ENCODE measurements at places on chromosomes 16 and 17.

- no peak for DNase-seq
These were observed 142.9 kb downstream of the USP31 start for GRCh38 chr16:23006380-23006779.

DNA sequence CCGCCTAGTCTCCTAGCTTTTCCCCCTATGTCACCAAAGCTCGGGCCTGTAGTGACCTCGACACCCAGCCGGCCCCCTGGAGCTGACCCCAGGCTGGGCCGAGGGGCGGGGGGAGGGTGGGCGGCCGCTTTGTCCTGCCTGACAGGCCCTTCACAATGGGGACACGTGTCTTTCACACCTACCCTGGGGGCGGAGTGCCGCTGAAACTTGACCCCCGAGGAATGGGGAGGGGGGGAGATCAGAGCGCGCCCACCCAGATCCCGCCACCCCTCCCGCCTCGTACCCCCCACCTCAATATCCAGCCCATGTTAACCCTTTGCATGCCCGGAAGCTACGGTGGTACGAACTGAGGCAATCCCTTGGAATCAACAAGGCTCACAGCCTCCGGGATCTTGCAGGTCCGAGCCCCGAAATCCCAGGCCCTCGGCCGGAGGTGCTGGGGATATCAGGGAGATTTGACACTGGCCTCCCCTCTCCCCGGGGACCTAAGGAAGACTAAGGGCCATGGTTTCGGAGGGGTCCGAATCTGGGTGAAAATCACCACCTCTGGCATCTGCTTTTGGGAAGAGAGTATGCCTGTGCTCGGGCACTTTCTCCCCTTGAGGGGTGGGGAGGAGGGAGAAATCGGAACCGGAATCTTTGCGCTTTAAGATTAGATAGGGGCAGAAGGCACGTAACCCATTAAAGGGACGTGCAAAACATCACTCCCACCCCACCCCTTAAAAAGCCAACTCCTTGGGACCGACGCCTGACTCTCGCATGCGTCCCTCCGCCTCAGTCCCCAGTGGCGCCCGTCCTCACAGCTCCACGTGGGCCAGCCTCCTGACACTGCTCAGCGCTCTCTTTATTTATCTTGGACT lies 2.6 kb downstream of the NOG start:
- no peak for DNase-seq

DNA sequence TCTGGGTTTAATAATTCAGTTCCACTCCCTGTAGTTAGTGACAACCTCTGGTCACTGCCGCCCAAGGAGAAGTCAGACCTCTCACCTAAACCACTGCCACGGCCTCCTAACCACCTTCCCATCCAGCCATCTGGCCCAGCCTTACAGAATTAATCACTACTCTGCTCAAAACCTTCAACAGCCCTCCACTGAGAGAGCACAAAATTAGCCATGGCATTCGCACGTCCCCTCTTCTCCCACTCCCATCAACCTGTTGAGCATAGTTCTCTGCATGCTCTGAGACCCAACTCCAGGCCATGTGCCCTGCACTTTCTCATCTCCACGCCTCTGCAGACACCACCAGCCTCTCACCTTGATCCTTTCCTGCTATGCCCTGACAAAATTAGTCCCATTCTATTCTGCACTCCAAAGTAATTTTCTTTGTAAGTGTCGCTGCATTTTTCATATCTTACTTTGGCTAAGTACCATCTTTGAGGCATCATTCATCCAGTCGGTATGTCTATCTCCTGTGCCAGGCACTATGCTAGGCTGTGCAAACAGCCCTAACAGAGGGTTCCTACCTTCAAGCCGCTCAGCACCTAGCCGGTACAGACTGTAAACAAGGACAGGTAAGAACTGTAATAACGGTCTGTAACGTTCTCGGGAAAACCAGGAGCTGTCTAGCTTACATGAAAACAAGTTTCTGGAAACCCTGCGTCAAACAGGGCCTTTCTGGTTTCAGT lies 963 bp downstream of the COPRS start:
- DNase-seq = no peak

GRCh38 chr16:64654178-64654577 lies 467.7 kb downstream of the CDH11 start:
- no peak for DNase-seq

GRCh38 chr17:7552621-7553051 lies 3.8 kb downstream of the TNFSF12 start:
- no peak for DNase-seq

DNA sequence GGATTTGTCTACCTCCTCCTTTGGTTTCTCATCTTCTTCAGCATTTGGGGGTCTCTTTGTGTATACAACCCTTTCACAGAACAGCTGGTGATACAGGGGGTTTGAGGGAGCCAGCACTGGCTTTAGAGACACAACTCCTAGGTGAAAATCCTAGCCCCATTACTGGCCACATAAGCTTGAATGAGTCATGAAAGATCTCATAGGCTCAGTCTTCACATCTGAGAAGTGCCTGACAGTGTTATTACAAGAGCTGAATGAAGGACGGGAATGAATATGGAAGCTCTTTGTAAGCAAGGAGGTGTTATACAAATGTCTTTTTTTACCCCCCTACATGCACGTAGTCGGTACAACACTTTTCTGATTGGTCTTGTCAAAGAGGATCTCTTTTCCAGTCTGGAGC lies 1.7 kb upstream of the B4GALNT2 start:
- no peak for DNase-seq

DNA sequence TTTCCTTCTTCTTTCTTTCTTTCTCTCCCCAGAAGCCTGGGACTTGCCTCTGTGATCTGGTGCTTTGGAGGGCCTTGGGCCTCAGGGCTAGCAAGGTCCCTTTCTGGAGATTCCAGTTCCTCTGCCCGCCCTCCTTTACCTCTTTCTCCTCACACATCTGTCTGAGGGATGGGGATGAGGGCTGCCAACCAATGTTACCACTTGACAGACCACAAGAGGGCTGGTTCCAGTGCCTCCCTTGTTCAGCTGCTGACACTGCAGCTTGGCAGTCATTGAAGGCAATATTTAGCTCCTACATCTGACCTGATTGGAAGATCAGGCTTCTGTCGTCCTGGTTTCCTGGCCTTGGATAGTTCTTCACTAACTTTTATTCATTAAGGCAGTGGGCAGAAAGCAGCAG lies 3.6 kb upstream of the ZNF652 start:
- no peak for DNase-seq

DNA sequence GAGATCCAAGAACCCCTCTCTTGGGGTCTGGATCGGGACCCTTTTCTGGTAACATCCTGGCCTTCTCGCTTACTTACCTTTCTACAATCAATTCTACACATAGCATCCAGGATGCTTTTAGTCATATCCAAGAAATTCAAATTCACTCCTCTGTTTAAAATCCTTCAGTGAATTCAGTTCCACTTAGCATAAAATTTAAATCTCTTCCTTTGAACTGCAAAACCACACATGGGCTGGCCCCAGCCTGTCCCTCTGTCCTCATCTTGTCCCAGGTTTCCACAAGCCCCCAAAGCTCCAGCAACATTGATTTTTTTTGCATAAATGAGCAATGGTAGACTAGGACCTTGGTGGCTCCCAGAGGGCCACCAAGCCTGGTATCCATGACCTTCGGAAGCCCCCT lies 96.4 kb upstream of the C16orf82 start:
- no peak for DNase-seq

DNA sequence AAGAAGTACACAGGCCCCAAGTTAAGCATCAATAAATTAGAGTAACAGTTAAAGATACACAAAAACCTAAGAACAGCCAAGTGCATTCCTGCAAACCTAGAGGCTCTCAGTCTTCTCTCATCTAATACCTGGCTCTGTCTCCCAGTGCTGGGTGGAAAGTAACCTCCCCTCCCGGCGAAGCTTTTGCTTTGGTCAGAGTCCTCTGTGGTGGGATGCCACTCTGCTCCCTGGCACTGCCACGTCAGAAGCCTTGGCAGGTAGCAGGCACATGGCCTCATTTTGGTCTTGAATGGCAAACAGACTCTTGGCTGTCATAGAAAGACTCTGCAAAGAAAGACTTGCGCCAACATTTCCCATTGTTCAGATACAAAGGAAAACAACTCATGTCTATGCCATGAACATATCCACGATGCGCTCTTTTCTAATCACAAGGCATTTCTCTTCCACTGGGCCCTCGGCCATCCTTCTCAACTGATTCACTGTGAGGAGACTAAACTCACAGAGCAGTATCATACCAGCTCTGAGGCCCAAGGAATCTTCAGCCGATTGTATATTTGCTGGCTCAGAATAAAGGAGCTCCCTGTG lies 21.2 kb downstream of the MTHFSD start:
- no peak for DNase-seq

DNA sequence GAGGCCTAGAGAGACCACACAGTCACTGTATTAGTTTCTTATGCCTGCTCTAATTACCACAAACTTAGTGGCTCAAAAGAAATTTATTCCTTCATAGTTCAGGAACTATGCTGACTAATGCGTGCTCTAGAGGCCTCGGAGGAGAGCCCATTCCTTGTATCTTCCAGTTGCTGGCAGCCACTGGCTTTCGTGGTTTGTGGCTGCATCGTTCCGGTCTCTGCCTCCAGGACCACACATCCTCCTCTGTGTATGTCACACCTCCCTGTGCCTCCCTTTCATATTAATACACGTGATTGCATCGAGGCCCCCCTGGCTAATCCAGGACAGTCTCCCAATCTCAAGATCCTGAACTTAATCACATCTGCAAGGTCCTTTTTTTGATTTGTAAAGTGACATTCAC lies 16.9 kb upstream of the MYLK3 start:
- no peak for DNase-seq

DNA sequence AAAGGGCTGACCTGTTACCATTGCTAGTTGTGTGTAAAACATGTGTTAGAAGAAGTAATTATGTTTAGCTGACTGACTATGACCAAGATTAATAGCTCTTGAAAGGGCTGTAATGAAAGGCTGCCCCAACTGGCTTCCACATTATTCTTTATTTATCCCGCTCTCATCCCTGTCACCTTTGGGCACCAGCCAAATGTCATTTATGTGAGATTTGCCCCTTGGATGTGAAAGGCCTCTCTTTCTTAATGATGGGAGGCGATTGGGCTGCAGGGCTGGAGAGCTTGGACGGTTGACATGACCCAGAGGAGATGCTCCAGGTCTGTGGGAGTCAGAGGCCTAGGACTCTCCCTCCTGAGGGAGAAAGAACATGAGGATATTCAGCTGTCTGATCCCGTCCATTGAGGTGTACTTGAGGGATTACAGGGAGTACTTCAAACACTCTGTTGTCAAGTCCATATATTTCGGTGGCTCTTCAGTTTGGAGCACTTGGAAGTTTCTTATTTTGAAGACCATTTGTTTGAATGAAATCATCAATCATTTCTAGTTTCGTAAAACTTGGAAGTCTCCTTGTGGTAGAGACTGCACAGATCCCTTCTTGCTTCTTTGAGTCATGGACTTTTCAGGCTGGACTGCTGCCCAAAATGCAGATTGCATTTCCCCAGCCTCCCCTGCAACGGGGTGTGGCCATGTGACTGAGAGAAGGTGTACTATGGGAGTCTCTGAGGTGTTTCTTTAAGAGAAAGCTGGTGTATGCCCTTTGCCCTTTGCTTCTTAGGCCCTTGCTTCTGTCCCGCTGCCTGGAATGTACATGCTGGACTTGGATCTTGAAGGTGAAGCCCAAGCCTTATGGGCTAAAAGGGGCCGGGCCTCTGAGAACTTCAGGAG lies 51.3 kb downstream of the FTO start:
- no peak for DNase-seq

DNA sequence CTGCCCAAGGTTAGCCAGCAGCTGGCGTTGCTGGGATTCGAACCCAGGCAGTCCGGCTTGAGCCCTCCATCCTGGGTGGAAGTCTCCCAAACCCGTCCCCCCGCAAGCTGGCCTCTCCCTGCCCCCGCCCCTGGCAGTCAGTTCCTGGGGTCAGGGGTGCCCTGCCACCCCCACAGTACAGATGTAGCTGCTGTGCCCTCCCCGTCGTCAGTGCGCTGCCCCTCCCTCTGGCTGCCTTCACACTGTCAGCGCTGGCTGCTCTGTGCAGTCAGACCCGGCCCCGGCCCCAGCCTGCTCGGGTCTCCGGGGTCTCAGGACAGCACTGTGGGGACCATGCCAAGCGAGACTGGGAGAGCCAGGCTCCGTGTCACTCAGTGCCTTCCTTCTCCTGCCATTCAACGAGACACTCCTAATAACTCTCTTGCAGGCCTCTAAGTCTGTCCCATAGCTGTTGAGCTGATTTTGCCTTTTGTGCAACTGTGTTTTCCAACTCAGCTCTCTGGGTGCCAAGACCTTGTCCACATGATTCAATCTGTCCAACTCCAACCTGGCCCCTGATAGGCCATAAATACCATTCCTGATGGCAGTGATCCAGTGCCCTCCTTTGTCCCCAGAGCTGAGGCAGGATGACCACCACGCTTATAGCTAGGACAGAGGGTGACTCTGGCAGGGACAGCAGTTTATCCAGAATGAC lies 55.5 kb upstream of the IL34 start:
- no peak for DNase-seq

DNA sequence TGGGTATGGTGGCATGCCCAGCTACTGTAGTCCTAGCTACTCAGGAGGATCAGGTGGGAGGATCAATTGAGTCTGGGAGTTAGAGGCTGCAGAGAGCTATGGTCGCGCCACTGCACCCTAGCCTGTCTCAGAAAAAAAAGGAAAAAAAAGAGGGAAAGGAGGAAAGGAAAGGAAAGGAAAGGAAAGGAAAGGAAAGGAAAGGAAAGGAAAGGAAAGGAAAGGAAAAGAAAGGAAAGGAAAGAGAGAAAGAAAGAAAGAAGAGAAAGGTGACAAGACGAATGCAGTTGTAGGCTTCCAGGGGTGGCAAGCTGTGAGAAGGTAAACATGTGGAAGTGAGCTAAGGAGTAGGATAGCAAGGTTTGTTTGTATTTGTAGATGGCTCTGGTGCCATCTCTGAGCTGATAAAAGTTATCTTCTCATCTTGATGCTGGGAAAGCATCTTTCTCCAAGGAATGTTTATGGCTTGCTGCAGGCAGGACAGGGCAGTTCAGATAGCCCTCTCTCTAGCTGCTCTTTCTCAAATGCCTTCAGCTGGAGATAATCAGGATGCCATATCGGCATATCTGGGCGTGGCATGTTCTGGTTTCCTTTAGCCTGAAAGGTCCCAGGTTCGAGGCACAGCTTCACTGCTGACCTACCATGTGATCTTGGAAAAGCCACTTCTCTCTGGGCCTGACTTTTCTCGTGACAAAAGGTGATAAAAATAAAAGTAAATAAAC lies 2.8 kb upstream of the NOS2 start:
- no peak for DNase-seq
